Neural crest cell (in vitro differentiated cells): ENCODE measurements at places on chromosomes 16 and 17. TPM values are rescaled to one million over a fixed set of nuclear protein-coding genes. Genes with fewer than 3 reads are reported as not detected.

DNA sequence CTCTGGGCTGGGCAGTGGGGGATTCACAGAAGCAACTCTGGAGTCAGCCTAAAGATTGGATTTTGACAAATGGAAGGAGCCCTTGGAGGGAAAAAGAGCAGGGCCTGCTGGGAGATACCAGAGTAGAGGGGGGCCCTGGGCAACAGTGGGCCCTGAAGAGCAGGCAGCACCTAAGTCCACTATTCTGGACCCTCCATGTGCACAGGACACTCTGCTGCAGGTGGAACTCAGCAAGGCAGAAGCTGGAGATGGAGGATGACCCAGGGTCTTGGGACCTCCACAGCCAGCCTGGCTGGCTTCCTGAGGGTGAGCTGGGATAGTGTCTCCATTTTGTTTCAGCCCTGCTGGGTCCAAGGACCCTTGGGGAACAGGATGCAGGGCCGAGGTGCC lies 63.0 kb upstream of the TEX2 start:
- no peak for DNase-seq

DNA sequence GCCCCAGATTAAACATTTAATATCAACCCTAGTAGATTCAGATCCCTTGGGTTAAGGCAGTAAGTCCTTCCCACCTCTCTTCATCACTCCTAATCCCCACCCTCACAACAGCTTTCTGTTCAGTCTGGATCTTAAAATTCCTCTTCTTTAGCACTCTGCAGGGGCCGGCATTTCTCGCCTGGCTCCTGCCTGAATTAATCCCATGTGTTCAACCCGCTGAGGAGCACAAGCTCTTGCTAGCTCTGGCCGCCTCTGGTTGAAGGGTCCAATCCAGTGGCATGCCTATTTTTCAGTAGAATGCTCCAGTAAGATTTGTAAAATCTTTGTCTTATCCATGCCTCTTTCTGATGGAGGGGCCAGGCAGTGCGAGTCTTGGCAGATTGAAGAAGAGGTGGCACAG lies 59.2 kb downstream of the CYB5B start:
- no peak for DNase-seq

- no peak for DNase-seq
These were observed 4.9 kb downstream of the TMEM92 start for GRCh38 chr17:50279181-50279526.

DNA sequence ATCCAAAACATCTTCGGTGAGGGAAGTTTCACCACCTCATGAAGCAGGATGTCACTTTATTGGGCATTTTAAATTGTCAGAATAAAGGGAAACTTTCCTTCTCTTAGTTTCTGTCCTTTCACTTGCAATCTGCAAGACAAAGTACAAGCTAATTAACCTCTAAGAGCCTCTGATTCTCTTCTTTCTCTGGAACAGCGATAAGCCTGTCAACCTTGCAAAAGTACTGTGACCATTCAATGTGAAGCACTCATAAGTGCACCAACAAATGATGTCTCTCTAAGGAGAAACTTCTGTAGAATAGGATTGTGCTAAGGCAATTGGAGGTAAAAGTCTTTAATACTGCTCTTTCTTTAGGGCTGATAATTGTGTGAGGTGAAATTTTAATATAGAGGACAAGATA lies 1622.3 kb downstream of the CDH8 start:
- no peak for DNase-seq

GRCh38 chr16:58138852-58139251 lies 9.7 kb upstream of the CFAP20 start:
- no peak for DNase-seq

DNA sequence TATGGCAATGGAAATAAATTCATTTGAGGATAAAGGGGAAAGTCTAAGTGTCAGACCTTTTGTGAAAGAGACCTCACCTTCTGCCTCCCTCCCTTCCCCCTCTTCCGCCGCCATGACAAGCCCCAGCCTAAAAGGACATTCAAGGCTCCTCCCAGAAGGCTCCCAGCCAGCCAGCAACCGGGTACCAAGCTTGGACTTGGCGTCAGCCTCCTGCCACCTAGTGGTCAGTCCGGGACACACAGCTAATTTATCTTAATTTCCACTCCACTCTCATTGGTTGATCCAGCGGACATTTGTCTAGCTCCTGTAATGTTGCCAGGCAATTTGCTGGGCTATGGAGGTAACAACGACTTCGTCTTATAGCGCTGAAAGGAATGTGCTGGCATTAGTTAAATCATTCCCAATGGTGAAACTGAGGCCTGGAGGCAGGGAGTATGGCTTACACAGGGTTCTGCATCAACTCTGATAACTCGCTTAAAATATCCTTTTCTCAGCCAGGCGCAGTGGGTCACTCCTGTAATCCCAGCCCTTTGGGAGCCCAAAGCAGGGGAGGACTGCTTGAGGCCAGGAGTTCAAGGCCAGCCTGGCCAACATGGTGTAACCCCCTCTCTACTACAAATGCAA lies 19.3 kb upstream of the CLEC3A start:
- peak; percentile 87 for DNase-seq

Gene TEX14
- 0.21 and 0.48 TPM in 2 replicates for total RNA-seq

Gene TTLL6
- 0.65 and 0.68 TPM in 2 replicates for total RNA-seq
